ENCODE measurements at places on chromosomes 12 and 14.

- no peak for DNase-seq
These were observed 915.3 kb downstream of the FSCB start for GRCh38 chr14:43591776-43592175.

- DNase-seq = peak; percentile 40
These were observed 38.0 kb upstream of the RIN3 start for GRCh38 chr14:92475451-92476187.

GRCh38 chr12:13425766-13426165 lies 229.2 kb downstream of the EMP1 start:
- peak; percentile 82 for DNase-seq

DNA sequence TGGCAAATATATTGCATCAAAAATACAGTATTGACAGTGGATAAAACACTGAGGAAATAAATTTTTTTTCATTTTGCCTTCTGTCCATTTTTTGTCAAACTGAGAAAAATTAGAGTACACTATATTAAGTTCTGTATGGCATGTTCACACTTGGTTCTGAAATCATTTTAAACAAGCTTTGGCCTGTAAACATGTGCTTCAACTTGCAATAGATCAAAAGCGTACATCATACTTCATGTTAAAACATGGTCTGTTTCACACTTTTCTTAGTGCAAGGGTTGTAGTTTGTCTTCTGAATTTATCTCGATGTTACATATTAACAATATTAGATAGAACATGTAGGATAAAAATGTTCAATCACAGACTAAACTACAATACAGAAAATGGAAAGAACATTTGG lies 208.0 kb downstream of the PCNX1 start:
- DNase-seq = no peak

- no peak for DNase-seq
These were observed 135.5 kb upstream of the FUT8 start for GRCh38 chr14:65277027-65277426.

- no peak for DNase-seq
These were observed 619.6 kb downstream of the FSCB start for GRCh38 chr14:43887523-43887922.

DNA sequence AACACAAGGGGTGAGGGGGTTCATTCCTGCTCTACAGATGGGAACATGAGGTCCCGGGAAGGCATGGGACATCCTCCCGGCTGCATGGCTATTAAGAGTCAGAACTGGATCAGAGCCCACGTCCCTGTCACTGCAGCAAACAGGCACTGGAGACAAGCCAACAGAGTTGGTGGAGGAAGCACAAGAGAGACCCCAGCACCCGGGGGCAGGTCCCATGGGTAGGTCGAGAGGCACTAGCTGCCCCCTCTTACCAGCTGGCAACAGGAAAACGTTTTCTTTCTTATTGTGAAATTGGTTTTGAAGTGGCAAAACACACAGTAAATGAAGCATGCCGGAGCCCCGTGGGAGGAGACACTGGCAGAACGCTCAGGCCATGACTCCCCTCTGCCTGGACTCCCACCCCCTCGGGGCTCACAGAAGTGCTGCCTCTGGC lies 43.6 kb downstream of the SYNE3 start:
- no peak for DNase-seq

GRCh38 chr14:56145965-56146364 lies 27.8 kb downstream of the PELI2 start:
- DNase-seq = peak; percentile 39

GRCh38 chr12:92639017-92639416 lies 63.8 kb upstream of the PLEKHG7 start:
- no peak for DNase-seq

Data from GM03348 (cell line).